ENCODE measurements at places on chromosomes 13 and 19. TPM values are rescaled to one million over a fixed set of nuclear protein-coding genes. Genes with fewer than 3 reads are reported as not detected.

CTXN1 gene
- not detected for polyA plus RNA-seq

VSTM1 gene
- not detected for polyA plus RNA-seq

CKM gene
- polyA plus RNA-seq = 6,019 TPM

CEACAM7 gene
- polyA plus RNA-seq = not detected

ATXN8OS gene
- polyA plus RNA-seq = not detected

MYCBP2 gene
- polyA plus RNA-seq = 30.7 TPM

IFNL1 gene
- polyA plus RNA-seq = not detected

ZNF358 gene
- polyA plus RNA-seq = 159 TPM

NXNL1 gene
- polyA plus RNA-seq = not detected

ZNF737 gene
- polyA plus RNA-seq = 2.1 TPM

FUT2 gene
- 0.19 TPM for polyA plus RNA-seq

AKAP11 gene
- polyA plus RNA-seq = 10.7 TPM

DCT gene
- polyA plus RNA-seq = not detected

DKKL1 gene
- 0.24 TPM for polyA plus RNA-seq

GAS6 gene
- polyA plus RNA-seq = 249 TPM

C19orf67 gene
- polyA plus RNA-seq = not detected

Data from heart left ventricle (tissue), 16 donors.